ENCODE measurements at places on chromosomes 11 and 22. TPM values are rescaled to one million over a fixed set of nuclear protein-coding genes. Genes with fewer than 3 reads are reported as not detected.

The FGF19 gene
- total RNA-seq, result not detected

The P2RY2 gene
- total RNA-seq, result not detected

The CCDC87 gene
- total RNA-seq, result 0.29 TPM

The BTBD18 gene
- not detected for total RNA-seq

The VEGFB gene
- 41.5 TPM for total RNA-seq

The KMT5B gene
- total RNA-seq, result 21.3 TPM

The OR8D1 gene
- total RNA-seq, result not detected

The PATE2 gene
- total RNA-seq, result 0.29 TPM

The TLCD5 gene
- 9.4 TPM for total RNA-seq

The TRAF6 gene
- total RNA-seq, result 8.6 TPM

The PATE4 gene
- total RNA-seq, result not detected

The XKR3 gene
- total RNA-seq, result under 0.01 TPM

The PIWIL4 gene
- total RNA-seq, result 4.1 TPM

The MPPED2 gene
- 0.44 TPM for total RNA-seq

The IGLL1 gene
- not detected for total RNA-seq

The ZP1 gene
- 0.17 TPM for total RNA-seq

The ANO1 gene
- not detected for total RNA-seq

The TSGA10IP gene
- 0.33 TPM for total RNA-seq

The PDE3B gene
- total RNA-seq, result 14.8 TPM

The MRGPRE gene
- total RNA-seq, result not detected

The PDGFB gene
- total RNA-seq, result not detected

Data from smooth muscle cell of trachea (primary cell).